ENCODE measurements at places on chromosomes 16 and 17. TPM values are rescaled to one million over a fixed set of nuclear protein-coding genes. Genes with fewer than 3 reads are reported as not detected.
A peak's percentile ranks its signal among the peaks of the same experiment; 100 is the strongest.

- no peak for DNase-seq
Observed at GRCh38 chr17:76893623-76894334, 25.6 kb downstream of the MGAT5B start.

GNGT2 gene
- 2.0 TPM for polyA plus RNA-seq

GNG13 gene
- 0.58 TPM for polyA plus RNA-seq

GRCh38 chr16:53949715-53950410 lies 245.9 kb downstream of the FTO start:
- DNase-seq: no peak

GAS7 gene
- 13.0 TPM for polyA plus RNA-seq

GRCh38 chr17:28874750-28875149 lies 19.9 kb downstream of the ERAL1 start:
- no peak for DNase-seq

- DNase-seq: no peak
Observed at GRCh38 chr16:15834502-15834901, 22.3 kb downstream of the MYH11 start.

DNA sequence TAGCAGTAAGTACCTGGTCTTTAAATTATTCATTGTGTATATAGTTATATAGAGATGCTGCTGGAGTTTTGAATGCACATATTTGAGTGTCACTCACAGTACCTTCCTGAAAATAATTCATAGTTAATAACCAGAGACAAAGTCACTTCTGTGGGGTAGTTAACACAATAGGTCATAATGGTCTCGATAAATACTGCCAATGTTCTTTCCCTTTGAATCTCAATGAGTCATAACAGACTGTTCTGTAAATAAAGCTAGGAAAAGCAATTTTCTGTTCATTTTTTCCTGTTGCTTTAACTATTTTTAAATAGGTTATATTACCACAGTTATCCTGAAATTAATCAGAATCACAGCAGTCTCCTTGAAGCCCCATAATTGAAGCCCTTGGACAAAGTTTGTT lies 87.2 kb downstream of the MAP2K4 start:
- DNase-seq: no peak

TXNDC11 gene
- 42.6 TPM for polyA plus RNA-seq

DNA sequence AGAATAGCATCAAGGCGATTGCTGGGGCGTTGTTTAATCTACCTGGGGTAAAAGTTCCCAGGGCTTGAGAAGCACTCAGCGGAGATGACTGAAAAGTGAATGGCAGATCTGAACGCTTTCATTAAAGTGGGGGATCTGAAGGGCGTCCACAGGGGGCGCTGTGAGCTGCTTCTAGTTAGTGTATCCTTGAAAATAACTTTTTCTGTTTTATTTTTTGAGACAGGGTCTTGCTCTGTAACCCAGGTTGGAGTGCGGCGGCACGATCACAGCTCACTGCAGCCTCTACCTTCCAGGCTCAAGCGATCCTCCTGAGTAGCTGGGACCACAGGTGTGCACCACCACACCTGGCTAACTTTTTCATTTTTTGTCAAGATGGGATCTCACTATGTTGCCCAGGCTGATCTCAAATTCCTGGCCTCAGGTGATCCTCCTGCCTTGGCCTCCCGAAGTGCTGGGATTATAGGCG lies 360.4 kb downstream of the SEC14L1 start:
- no peak for DNase-seq

RNF43 gene
- 16.0 TPM for polyA plus RNA-seq

MLX gene
- 33.2 TPM for polyA plus RNA-seq

GRCh38 chr16:86286991-86287663 lies 223.2 kb upstream of the FOXF1 start:
- no peak for DNase-seq

OR1E2 gene
- polyA plus RNA-seq: not detected

ATP2A1 gene
- polyA plus RNA-seq: 4.8 TPM

GRCh38 chr17:17900615-17901520 lies 64.1 kb upstream of the SREBF1 start:
- no peak for DNase-seq

GRCh38 chr17:11366272-11366850 lies 125.3 kb downstream of the SHISA6 start:
- DNase-seq: no peak

DNA sequence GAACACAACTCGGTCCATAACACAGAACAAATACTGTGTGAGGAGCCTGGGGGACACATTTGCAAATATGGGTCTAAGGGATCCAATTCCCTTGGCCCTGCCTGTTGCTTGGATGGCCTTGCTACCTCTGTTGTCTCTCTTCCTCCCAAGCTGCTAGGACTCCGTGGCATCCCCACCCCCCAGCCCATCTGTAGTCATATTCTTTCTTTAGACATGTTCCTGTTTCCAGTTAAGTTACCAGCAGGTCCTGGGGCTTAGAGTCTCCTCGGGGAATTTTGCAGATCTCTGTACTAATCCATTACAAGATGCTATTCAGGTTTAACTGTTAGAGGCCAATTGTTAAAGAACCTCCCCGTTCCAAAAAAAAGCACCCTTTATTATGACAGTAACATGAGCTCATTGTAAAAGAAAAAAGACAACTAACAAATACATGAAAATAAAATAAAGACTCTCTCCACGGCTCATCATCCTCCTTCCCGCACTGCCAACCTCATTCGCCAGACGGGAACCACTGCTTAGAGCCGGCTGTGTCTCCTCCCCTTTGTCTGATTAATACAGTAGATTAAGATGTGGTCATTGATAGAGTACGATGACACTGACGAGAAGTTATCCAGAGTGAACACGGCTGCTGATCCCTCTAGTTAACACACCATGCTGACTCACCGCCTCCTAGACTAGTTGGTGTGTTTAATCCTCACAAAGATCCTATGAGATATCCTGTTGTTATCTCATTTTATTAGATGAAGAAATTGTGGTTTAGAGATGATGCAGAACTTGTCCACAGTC lies 22.2 kb downstream of the HS3ST4 start:
- no peak for DNase-seq

SOCS1 gene
- polyA plus RNA-seq: 6.3 TPM

SHCBP1 gene
- 12.8 TPM for polyA plus RNA-seq

CSF3 gene
- polyA plus RNA-seq: not detected

PRSS53 gene
- polyA plus RNA-seq: 1.8 TPM

- no peak for DNase-seq
Observed at GRCh38 chr17:81245665-81246342, 6.7 kb downstream of the NDUFAF8 start.

- no peak for DNase-seq
Observed at GRCh38 chr17:8941980-8942622, 23.4 kb downstream of the PIK3R5 start.

- no peak for DNase-seq
Observed at GRCh38 chr16:3004319-3004718, 8.4 kb upstream of the CLDN9 start.

CCDC144A gene
- 1.4 TPM for polyA plus RNA-seq

DNA sequence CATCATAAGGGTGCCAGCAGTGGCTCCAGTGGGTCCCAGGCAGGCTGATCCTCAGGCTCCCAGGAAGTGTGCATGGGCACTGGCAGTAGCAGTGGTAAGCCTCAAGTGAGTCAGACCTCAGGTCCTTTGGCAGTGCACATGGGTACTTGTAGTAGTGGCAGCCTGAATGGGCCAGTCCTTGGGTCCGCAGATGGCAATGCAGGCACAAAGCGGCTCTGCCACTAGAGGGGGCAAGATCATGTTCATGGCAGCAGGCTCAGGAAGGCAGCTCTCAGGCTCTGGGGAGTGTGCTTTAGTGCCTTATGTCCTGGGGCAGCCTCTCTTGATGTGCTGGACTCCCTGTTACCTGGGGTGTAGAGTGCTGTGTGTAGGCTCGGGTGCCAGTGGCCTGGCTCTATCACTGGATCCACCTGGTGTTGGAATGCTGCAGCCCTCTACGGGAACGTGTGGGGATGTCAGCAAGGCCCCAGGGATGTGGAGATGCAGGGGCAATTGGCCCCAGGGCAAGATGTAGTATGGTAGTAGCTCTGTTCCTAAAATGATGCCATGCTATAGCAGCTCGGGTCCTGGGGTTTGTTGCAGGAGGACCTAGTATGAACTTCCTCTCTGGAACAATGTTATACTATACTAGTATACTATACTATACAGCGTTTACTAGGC lies 11.0 kb downstream of the ACSM3 start:
- peak; percentile 22 for DNase-seq

DNA sequence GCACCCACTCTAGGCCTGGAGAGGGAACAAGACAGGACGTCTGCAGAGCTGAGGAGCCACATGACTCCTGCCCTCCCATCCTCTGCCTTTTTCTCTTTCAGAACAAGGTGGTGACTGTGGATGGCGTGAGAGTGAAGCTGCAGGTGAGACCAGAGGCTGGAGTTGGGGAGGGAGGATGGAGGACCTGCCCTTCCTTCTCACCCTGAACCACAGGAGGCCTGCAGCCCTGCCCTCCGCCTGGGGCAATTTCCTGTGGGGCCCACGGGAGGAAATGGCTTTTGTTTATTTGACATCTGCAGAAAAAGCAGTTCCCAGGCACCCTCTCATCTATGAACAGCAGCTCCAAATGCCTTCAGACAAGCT lies 5.1 kb downstream of the RAB37 start:
- DNase-seq: no peak

- no peak for DNase-seq
Observed at GRCh38 chr17:44652727-44653126, 3.5 kb upstream of the MEIOC start.

- DNase-seq: no peak
Observed at GRCh38 chr17:79549141-79549915, 61.5 kb downstream of the RBFOX3 start.

DNA sequence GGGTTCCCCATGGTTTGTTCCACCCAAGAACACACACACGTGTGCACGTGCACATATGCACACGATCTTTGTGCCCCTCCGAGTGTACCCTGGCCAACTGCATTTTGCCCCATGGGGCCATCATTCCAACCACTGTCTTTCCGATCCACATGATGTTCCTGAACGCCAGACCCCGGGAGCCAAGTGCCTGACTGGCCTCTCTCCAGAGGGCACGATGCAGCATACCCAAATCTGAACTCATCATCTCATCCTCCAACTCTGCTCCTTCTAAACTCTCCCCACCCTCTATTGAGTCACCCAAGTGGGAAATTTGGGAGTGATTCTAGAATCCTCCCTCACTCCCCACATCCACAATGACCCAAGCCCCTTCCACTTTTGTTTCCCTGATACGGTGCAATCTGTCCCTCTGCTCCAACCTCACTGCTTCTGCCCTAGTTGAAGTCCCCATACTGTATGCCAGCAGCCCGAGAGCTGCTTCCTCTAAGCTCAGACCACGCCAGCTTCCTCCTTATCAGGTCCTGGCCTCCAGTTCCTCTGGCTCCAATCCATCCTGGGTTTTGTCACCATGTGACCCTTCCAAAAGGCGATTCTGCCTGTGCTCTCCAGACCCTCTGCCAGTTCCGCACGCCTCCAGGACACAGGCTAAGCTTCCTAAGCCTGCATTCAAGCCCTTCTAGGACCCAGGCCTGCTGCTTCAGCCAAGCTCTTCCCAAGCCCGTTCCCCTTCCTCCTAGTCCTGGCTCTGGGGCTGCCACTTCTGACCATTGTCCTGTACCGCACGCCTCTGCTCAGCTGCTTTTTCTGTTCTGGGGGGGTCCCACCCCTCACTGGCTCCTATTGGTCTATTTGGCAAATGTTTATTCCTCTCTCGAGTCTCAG lies 10.1 kb upstream of the TMEM208 start:
- no peak for DNase-seq

DNA sequence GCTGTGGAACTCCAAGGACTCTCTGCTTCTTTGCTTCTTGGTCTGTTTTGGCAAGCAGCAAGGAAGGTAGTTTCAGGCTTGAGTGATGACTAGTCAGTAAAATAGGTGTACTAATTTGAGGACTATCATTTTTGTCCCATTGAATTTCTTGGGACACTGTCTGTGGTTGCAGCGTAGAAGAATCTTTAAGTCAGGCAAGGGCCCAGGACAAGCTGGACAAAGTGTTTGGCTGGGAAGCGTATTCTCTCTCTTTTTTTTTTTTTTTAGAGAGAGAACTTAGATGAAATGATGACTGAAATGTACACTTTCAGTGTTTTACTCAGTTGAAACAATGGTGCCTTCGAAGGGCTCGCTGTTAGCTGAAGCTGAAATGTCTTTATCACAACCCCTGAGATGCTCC lies 105.0 kb downstream of the BANP start:
- no peak for DNase-seq

ALOX15B gene
- 1.0 TPM for polyA plus RNA-seq

NEURL4 gene
- polyA plus RNA-seq: 30.6 TPM

GRCh38 chr16:2734844-2735515 lies 15.0 kb upstream of the PRSS27 start:
- DNase-seq: no peak

DNA sequence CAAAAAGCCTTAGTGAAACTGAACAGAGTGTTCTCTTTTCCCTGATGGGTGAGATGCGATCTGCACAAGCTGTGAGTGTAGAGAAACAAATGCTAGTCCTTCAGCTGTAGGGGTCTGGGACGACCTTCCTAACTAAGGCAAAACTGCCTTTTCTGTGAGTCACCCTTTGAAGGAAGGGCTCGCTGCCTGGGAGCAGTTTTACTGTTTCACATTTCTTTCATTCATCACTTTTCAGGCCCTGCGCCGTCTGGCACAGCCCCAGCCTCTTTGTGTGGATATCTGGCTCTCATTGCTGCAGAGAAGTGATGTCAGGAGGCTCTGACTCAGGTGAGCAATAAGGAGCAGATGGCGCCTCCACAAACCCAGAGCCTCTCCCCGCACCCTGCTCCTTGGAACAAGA lies 57.4 kb downstream of the HS3ST3A1 start:
- DNase-seq: no peak

DNA sequence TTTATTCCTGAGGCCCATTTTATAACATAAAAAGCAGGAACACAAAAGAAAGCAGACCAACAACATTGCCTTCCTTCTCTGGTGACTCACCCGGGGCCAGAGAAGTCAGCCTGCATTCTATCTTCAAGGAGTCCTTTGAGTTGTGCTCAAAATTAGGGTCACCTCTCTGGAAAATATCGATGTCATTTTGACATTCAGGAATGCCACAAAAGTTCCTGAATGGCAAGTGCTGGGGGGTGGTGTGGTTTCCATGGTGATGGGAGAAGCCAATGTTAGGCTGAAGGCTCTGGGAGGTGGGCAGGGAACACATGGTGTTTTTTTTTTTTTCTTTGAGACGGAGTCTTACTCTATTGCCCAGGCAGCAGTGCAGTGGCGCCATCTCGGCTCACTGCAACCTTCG lies 159.6 kb downstream of the HAPSTR1 start:
- no peak for DNase-seq

GRCh38 chr17:44417553-44417952 lies 28.1 kb upstream of the ITGA2B start:
- no peak for DNase-seq

GRCh38 chr17:75406222-75406615 lies 741 bp upstream of the GRB2 start:
- DNase-seq: no peak

GRCh38 chr17:82918508-82918907 lies 78.7 kb upstream of the ZNF750 start:
- DNase-seq: no peak

BICDL2 gene
- polyA plus RNA-seq: 1.0 TPM

Measured in renal cortex interstitium (tissue), 15 donors.